HFFc6 (cell line): ENCODE measurements at places on chromosomes 7 and 10. TPM values are rescaled to one million over a fixed set of nuclear protein-coding genes. Genes with fewer than 3 reads are reported as not detected.

GPR85 gene
- total RNA-seq: 2.7 and 3.8 TPM in 2 replicates

ANKRD30A gene
- total RNA-seq: not detected in 3 replicates

SLC29A4 gene
- total RNA-seq: 0.77 to 2.5 TPM (median 1.7 TPM) in 3 replicates

COL1A2 gene
- total RNA-seq: 4,102 to 6,317 TPM (median 5,164 TPM) in 3 replicates

EN2 gene
- not detected in 3 replicates for total RNA-seq

PHKG1 gene
- 0.30 to 0.74 TPM (median 0.50 TPM) in 3 replicates for total RNA-seq

VWDE gene
- total RNA-seq: not detected in 3 replicates

SNCG gene
- total RNA-seq: 1.9 and 3.4 TPM in 2 replicates

AGBL3 gene
- total RNA-seq: 0.36 to 0.77 TPM (median 0.68 TPM) in 3 replicates

SRI gene
- total RNA-seq: 127 to 135 TPM (median 132 TPM) in 3 replicates

COL17A1 gene
- 0.23 to 1.1 TPM (median 0.82 TPM) in 3 replicates for total RNA-seq

SH2D4B gene
- 0.04 TPM in 1 of 3 replicates, not detected in the others for total RNA-seq

HOXA10 gene
- total RNA-seq: 39.0 to 42.7 TPM (median 41.1 TPM) in 3 replicates

GCK gene
- 0.20 and 0.39 TPM in 2 replicates for total RNA-seq

RNF148 gene
- total RNA-seq: not detected in 3 replicates

TMEM236 gene
- 0.09 and 0.10 TPM in 2 replicates for total RNA-seq

EPHA1 gene
- not detected in 3 replicates for total RNA-seq

PLCE1 gene
- total RNA-seq: 0.48 to 0.80 TPM (median 0.57 TPM) in 3 replicates

SPDYE2 gene
- not detected in 3 replicates for total RNA-seq

NODAL gene
- not detected in 3 replicates for total RNA-seq

HGF gene
- total RNA-seq: 1.1 to 5.2 TPM (median 1.1 TPM) in 3 replicates

OR2A1 gene
- total RNA-seq: not detected in 2 replicates

CRYGN gene
- not detected in 3 replicates for total RNA-seq

PNLIP gene
- not detected in 2 replicates for total RNA-seq

DNAJC1 gene
- total RNA-seq: 17.3 to 24.8 TPM (median 22.3 TPM) in 3 replicates

MYOZ1 gene
- total RNA-seq: 0.67 to 2.1 TPM (median 0.78 TPM) in 3 replicates

OR2A42 gene
- not detected in 2 replicates for total RNA-seq

NPVF gene
- total RNA-seq: not detected in 3 replicates

PDK4 gene
- not detected in 2 replicates for total RNA-seq

SAMD9 gene
- total RNA-seq: 7.5 to 14.4 TPM (median 10.5 TPM) in 3 replicates

FAM24B gene
- 5.0 to 7.7 TPM (median 6.2 TPM) in 3 replicates for total RNA-seq

SPDYE6 gene
- not detected in 3 replicates for total RNA-seq

GNGT1 gene
- not detected in 3 replicates for total RNA-seq
